ENCODE measurements at places on chromosomes 13 and 19.

DNA sequence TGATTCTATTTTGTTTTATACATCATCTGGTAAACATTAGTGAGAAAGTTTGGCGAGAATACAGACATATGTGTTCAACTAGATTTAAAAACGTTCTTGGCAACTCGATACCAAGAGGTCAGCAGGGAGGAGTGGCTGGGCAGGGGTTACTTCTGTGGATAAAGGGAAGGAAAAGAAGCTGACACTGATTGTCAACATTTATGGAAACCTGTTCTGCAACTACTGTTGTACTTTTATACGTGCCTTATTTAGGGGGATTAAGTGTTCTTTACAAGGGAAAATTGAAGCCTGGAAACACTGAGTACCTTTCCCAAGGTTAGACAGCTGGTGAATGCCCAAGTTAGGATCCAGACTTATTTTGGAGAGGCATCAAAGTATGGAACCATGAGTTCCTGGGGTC, 65.0 kb downstream of the MTUS2 start:
- no peak for DNase-seq

DNA sequence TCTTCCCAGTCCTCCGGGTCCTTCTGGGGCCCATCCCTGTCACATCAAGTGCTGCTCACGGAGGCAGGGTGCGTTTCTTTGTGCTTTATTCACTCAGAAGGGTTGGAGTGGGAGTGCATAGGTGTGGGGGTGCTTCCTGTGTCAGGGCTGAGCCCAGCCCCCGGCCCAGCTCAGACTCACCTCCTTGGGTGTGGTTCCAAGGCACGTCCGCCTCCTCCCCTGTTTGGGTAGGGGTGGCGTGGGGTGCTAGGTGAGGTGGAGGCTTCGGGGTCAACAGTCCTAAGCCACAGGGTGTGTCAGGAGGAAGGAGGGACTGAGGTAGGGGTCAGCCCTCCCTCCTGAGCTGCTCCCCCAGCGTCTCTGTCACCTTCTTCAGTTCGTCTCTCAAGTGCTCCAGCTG, 3.1 kb downstream of the CCER2 start:
- DNase-seq: no peak

DNA sequence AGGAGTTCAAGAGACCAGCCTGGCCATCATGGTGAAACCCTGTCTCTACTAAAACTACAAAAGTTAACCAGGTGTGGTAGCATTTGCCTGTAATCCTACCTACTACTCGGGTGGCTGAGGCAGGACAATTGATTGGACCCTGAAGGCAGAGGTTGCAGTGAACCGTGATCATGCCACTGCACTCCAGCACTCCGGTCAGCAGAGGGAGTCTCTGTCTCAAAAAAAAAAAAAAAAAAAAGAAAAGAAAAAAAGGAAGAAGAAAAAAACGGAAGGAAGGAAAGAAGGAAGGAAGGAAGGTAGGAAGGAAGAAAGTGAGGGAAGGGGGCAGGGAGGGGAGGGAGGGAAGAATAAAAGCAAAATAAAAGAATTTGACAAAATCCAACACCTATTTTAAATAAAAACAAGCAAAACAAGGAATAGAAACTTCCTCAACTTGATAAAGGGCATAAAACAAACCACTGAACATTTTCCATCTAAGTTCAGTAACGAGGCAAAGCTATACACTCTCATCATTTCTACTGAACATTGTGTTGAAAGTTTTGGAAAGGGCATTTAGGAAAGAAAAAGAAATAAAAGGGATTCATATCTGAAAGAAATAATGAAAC, 411.6 kb upstream of the SLITRK5 start:
- no peak for DNase-seq

DNA sequence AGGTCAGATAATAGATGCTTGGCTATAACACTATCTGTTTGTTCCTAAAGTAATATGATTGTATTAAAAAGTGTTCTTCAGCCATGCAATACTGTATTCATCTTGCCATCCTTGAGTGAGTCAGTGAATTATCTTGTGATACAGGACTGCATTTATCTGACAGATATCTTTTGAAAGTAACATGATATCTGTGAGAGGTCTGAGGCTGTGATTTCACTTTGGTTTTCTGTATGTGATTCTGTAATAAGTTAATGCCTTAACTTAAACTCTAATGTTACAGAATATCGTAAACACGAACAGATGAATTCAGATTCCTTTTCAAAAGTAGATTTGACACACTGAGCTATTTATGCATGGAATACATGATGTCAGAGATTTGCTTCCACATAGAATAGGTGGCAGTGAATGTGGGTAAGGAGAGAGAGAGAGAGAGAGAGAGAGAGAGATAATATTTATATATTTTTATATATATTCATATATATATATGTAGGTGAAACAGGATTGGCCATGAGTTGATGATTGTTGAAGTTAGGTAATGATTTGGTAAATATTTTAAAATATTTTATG, 97.9 kb upstream of the RNF113B start:
- DNase-seq: no peak

- DNase-seq: no peak
These were observed 584 bp upstream of the RPS16 start for GRCh38 chr19:39436350-39436716.

DNA sequence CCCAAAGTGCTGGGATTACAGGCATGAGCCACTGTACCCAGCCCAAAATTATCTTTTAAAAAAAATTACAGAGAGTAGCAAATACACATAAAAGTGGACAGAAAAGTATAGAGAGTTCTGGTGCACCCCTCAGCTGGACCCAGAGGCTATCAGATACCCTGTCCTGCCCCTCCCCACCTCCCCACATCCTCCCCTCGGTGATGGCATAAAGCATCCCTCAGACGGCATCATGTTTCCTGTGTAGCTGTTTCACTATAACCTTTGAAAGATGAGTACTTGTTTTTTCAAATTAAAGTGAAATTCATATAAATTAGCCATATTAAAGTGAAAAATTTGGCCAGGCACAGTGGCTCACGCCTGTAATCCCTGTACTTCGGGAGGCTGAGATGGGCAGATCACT, 20.1 kb downstream of the SLC27A1 start:
- DNase-seq: no peak

- DNase-seq: no peak
These were observed 46.6 kb downstream of the CRTC1 start for GRCh38 chr19:18729933-18730530.

DNA sequence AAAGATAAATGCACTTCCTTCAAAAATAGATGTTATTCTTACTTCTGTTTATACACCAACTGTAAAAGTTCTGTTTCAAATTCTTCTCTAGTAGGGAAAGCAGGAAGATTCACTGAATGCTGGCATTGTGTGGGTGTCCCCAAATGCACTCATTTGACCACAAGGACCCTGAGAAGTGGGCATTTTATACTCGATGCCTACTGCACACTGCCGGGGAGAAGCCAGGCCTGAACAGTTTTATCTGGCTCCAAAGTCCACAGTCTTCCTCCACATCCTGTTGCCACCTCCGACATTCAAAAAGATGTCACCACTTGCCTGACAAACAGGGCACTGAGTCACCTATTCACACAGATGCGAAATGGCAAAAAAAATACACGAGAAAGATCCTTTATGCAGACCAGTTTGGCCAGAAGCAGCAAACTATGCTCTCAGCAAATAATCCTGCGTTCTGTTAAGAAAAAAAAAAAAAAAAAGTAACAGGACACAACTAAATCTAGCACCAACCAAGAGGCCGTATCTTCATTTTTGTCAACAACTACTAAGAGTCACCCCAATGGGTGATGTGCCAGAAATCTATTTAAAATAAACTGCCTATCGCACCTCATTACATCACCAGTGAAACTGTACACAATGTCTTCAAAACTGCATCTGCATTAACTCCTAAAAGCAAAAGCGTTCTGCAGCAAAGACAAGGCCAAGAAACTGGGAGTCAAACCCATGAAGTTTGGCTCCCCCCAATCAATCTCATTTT, 6.2 kb downstream of the ZC3H4 start:
- DNase-seq: no peak

DNA sequence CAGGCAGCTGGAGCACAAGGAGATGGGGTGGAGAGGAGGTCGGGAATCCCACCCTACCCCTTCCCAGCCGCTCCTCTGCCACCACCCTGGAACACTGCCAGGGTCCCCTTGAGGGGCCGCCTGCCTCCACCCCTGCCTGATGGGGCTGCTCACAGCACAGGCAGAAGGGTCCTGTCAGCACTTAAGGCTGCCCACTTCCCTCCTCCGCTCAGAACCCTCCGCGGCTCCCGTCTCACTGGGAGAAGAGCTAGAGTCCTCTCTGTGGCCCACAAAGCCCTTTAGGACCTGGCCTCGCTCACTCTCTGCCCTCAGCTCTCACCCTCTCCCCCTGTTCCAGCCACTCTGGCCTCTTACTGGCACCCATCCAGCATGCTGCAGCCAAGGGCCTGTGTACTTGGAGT, 3.4 kb upstream of the POLD1 start:
- DNase-seq: no peak

DNA sequence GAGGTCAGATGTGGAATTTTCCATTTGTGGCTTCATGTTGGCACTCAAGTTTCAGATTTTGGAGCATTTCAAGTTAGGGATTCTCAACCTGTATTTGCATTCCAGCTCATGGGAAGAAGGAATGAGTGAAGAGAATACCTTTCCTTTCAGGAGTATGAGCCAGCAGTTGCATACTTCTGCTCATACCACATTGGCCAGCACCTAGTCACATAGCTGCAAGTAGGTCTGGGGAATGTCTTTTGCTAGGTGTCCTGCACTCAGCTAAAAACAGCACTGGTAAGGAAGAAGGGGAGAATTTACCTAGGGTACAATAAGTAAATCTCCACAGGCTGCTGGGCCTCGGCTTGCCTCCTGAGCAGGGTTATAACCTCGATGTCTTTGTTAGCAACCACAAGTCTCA, 24.6 kb upstream of the ATP8A2 start:
- DNase-seq: no peak

DNA sequence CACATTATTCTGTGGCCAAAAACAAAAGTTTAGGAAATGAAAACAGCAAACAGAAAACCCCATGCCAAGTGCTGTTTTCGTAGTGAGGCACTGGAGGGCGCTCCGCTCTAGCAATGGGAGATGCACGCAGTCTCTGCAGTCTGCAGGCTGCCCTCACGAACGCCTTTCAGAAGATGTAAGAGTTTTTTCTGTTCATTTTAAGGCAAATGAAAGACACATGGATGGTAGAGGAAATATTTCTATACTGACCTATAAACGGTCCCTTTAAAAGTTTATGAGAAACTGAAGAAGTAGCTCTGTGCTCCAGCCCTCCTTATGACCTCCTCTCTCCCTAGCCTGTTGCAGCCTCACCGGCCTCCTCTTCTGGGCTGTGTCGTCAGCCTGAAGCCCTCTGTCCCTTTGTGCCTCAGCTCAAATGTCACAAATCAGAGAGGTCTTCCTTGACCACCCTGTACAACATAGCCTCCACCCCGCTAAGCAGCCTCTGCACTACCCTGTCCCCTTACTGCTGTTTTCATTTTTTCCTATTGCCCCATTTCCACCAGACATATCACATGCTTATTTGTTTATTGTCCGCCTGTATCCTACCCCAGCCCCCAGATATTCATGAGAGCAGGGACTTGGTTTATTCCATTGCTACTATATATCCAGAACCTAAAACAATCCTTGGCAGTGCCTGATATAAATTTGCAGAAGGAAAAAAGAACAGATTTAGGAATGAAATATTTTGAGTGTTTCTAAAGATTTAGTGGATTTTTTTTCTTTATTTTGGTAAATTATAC, 116.4 kb downstream of the TM9SF2 start:
- no peak for DNase-seq

DNA sequence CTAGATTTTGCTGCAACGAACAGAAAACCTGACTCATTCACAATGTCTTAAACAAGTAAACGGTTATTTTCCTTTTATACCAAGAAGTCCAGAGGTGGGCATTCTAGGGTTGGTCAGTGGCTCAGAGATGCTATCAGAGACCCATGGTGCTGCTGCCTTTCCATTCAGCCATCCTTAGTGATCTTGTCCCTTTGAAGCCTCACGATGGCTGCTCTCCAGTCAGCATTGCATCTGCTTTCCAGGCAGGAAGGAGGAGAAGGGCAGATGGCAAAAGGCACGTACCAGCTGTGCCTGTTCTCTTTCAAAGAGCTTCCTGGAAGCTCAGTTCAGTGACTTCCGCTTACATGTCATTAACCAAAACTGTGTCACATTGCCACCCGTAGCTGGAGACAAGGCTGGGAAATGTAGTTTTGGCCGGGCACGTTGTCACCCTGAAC, 30.1 kb downstream of the WDFY2 start:
- DNase-seq: no peak

DNA sequence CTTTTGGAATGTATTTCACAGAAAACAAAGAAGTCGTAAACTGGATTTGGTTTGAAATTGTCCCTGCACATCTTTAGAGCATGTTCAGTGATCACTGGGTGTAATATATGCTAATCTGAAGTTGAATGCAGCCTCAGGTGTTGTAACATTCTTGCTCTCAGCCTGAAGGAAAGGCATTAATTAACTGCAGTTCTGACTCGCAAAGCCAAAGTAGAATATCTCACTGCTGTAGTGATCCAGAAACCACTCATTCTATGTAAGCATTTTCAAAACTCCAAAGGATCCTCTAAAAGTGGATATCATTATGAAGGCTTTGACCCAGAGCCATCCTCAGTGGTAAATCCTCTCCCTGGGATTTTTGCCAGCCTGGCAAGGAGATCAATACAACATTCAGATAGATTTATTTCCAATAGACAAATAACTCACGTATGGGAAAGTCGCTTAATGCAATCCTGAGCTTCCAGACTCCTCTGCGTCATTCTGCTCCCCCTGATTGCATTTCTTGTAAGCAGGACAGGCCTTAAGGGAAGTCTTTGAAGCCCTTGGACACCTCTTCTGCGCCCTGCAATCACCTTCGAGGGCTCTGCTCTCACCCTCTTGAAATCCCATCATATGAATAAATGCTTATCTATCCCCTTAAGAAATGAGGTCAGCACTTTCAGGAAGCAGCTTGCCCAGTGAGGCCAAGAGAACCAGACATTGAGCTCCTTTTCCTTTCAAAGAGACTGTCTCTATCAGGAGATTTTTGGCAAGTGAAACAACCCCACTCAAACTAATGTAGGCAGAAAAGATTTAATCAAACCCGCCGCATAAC, 301.7 kb upstream of the NBEA start:
- DNase-seq: no peak

DNA sequence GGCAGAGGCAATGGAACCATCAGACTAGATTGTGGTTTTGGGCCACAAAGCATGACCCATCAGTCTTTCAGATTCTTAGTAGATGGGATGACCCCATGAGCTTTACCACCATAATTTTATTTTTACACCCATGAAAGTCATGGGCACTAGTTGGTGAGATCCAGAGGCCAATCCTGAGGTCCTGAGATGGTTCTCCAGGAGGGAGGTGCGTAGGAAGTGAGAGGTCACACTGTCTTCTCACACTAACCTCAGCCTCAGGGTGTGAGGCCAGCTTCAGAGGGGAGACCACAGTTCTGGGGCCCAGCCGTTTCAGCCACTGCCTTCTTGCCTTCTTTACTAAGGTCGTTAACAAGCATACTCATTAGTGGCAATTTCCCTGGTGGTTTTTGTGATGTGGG, 106.4 kb downstream of the AKAP11 start:
- DNase-seq: no peak

- DNase-seq: no peak
These were observed 2.3 kb downstream of the TEX26 start for GRCh38 chr13:30934803-30935202.

GRCh38 chr13:64791373-64791772, 2438.8 kb downstream of the PCDH9 start:
- DNase-seq: no peak
